NCI-H1930 (cell line): ENCODE measurements at places on chromosomes 13 and 19.

DNA sequence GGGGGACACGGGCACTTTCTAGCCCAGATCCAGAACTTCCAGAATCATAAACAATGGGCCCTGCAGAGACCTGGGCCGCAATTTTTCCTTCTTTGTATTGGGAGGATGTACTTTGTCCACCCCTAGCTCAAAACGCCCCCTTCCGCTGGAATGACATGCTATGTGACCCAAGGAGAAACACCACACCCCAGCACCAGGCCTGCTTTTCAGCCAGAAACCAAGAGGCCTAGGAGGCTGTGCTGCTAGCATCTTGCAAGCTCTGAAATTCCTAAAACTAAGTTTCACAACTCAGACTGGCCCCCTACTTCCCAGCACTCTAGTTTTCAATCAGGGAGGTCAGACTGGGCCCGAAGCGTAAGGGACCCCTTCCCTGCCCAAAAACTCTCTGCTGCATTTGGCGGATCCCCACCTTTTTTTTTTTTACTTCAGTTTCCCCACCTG is 538 bp downstream of the LSM4 start:
- no peak for DNase-seq

DNA sequence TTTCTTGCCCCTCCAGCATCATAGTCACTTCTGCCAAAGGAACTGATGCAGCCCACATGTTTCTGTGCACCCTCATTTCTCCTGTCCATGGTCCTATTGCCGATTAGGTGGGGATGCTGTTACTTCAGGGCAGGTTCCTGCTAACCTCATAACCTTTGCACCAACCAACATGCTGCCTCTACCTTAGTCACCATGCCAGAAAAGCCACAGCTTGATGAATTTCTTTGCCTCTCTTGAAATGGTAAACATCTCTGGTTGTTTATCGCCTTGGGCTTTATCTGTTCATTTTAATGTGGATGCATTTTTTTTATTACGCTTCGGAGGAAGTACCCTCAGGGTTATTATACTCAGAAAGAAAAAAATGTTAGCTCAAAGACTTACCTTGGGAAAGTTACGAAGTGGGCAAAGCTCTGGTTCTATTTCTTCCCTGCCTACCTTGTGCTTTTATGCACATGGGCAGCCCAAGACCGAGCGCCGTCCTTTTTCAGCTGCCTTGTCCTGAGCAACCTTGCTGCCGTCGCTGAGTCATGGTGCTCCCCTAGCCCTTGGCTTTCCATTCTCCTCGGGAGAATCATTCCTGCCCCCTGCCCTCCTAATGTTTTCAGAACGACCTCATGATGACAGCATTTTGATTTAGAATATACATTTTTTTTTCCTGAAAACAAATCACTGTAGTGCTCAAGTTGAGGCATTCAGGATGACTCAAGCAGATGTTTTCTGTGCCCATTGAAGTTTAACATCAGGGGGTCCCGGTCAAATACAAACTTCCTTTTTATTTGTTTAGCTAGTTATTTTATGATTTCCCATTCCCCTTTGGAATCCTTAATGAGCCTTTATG is 280.0 kb downstream of the SHISA2 start:
- DNase-seq, result no peak

- DNase-seq, result no peak
Observed at GRCh38 chr13:109695402-109696190, 90.8 kb downstream of the IRS2 start.

DNA sequence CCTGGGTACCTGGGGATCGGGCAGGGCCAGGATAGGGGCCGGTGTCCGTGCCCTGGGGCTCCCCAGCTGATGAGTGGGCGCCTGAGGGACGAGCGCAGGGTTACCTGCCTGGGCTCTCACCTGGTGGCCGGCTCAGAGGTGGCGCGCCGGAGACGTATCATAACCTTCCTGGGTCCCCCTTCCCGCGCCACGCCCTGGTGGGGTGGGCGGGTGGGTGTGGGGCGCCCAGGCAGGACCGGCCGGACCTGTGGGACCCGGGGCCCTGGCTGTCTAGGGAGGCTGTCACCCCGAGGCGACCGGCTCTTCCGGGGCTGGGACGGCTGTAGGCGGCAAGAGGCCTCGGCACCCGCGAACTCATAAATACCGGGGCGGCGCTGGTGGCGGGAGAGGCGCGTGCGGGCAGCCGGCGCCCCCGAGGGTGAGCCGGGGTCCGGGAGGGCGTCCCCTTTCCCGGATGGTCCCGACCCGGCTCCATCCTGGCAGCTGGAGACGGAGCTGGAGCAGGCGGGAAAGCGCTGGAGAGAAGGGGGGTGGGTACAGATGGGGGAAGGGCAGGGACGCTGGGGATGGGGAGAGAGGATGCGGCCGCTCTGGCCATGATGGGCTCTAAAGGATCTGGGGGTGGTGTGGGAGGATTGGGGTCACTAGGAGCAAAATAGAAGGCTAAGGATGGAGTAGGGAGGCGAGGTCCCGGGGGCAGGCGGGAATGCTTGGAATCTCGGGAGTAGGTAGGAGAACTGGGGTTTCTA is at the start of gene ACP7:
ACP7 (plus strand) TSS at position 386 of the 749 bp plus-strand sequence. CDS start 902 bp downstream, outside the sequence.
- DNase-seq, result no peak

DNA sequence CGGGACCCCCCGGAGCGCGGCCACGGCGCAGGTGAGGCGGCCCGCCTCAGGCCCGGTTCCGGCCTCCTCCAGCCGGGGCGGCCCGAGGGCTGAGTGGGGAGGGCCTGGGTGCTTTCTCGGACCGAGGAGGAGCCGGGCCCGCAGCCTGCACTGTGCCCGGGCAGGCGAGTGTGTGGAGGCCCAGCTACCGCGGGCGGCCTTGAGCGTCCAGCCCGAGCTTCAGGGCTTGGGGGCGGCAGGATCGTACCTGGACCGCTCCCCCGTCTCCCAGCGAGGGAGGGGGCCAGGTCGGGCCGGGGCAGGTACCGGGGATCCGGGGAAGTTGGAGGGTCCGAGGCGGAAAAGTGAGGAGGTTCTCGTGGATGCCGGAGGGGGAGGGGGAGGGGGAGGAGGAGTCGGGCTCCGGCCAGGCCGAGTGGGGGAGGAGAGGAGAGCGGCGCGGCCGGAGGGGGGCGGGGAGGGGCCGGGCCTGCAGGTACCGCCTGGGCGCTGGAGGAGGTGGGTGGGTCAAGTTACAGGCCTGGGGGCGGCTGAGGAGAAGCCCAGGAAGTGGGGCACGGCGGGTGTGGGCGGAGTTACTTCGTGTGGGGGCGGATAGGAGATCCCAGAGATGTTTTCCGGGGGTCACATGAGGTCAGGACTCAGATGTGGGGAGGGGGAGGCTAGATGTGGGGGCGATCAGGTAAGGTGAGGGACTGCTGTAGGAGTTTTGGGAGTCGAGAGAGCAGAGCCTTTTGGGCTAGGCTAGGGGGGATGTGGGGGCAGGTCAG is 545 bp downstream of the NACC1 start:
- DNase-seq, result no peak

- DNase-seq, result no peak
Observed at GRCh38 chr13:50758796-50759195, 84.7 kb downstream of the DLEU7 start.

DNA sequence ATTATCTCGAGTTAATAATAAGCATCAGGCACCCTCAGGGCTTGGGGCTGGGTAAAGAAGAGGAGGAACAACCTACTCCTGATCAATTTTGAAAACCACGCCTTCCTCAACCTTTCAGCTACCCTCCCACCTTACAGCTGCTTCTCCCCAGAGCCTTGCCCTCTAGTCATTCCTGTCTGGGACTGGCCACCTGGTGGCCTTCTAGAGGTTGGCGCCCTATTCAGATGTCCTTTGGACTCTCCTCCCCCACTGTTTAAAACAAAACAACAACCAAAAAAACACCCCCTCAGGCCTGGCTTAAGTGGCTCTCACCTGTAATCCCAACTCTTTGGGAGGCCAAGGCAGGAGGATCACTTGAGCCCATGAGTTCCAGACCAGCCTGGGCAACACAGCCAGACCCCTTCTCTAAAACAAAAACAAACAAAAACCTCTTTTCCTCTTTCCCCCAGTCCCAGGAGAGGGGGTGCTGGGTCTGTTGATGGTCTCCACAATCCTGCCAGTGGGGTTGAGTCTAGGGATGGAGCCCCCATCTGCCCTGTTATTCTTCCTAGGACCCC is 62.3 kb downstream of the CCDC70 start:
- DNase-seq, result no peak

DNA sequence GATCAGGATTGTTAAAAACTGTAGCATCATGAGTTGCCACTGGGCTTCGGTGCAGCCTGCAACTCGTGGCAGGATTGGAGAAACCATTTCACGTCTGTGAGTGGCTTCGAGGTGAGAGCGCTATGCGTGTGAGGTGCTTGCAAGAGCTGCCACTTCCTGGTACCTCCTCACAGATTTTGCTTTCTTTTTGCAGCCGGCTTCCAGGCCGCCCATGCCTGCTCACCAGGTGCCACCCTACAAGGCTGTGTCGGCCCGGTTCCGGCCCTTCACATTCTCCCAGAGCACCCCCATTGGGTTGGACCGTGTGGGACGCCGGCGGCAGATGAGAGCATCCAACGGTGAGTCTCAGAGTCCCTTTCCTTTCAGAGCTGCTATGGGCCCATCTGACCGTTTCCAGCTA is 57.9 kb upstream of the C1QTNF9 start:
- no peak for DNase-seq

GRCh38 chr13:49411353-49411752 is 32.5 kb downstream of the CAB39L start:
- DNase-seq, result no peak

- DNase-seq, result no peak
Observed at GRCh38 chr19:36605101-36605876, at the start of gene ZNF382. Gene ZNF382 (plus strand): TSS chr19:36605313. CDS start chr19:36609915, 4,602 bp downstream.

DNA sequence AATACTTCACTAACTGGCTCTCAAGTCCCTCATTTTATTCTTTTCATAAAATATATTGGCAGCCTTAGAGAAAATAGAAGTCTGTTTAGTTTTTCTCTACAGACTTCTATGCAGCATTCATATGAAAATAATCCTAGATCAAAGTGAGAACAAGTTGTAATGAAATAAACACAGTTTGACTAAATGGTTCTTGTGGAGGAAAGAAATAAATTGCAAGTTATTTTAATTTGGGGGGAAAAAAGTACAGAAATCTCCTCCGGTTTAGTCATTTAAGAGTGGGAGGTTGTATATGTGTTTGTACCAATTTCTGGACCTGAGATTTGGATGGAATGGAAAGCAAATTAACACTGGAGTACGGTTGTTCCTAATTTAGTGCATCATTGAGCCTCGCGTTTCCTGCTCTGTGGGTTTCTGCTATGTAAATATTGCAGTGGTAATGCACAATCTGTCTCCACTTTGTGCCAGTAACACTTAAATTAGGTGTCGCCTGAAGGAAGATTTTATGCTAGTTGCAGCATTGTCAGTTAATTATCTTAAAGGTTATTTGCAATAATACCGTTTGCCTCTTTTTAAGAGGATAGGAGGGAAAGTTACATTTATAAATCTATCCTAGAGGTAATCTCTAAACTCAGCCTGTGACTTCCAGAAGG is 100.2 kb downstream of the ZIC5 start:
- peak; percentile 78 for DNase-seq

GRCh38 chr13:79861731-79862130 is 380.8 kb downstream of the NDFIP2 start:
- DNase-seq, result no peak

GRCh38 chr19:55297267-55297666 is 13.5 kb downstream of the BRSK1 start:
- no peak for DNase-seq

GRCh38 chr13:22893204-22893603 is 287.6 kb upstream of the SGCG start:
- DNase-seq, result no peak

- no peak for DNase-seq
Observed at GRCh38 chr19:51628153-51628939, 1.9 kb downstream of the SIGLEC5 start.

DNA sequence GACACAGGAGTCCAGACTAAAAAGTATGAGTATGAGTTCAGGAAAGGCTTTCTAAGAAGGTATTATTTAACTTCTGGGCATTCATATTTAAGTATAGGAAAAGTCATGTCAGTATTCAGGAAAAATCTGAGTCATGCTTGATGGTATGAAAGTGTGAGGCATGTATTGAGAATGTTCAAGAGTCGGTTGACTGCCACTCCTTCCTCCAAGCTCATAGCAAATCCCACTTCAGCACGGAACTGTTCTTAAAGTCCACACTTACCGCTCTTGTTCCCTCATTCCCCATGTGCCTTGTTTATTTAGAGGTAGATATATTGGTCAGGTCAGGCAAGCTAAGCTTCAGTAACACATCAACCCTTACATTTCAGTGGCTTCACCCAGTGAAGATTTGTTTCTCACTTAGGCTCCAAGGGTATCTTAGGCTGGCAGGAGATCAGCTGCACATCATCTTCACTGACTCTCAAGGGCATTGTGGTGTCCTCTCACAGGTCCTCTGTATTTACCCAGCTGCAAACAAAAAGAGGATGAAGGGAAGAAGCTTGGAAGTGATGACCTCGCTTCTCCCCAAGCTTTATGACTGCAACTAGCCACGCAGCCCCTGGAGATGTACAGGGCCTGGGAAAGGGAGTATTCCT is 1189.2 kb downstream of the EFNB2 start:
- DNase-seq, result no peak

- DNase-seq, result peak; percentile 43
Observed at GRCh38 chr19:48836089-48837017, at the start of gene HSD17B14. Gene HSD17B14 (minus strand): TSS chr19:48836491. CDS start chr19:48836411, 80 bp downstream.

DNA sequence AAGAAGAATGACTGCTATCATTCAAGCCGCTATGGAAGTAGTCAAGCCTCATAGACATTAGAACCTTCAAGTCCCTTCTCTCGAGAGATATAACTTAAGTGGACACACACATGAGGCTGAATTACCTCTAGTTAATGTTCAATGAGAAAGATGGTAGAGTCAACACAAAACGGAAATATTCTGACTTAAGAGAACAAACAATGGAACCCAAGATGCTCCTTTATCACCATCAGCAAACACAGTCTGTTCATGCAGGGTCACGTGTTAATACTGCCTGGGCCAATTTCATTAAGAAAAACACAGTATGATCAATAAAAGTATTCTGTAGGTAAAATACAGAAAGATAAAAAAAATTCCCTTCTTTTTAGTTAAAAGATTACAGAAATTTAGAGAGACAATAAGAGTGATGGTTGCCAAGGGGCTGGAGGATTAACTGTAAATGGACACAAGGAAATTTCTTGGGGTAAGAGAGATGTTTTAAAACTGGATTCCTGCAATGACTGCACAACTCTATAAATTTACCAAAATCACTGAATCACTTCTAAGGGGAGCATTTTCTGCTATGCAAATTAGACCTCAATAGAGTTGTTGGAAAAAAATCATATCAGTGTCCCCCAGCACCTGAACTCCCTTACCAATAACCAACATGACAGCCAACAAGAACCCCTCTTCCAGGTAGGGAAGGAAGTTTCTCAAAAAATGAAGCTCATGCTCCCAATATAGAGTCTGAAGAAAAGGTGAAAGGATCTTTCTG is 256.6 kb downstream of the ABCC4 start:
- no peak for DNase-seq

- peak; percentile 74 for DNase-seq
Observed at GRCh38 chr19:18588611-18589379, at the start of gene REX1BD. Gene REX1BD (plus strand): TSS chr19:18588798. CDS start chr19:18588802, 4 bp downstream.

DNA sequence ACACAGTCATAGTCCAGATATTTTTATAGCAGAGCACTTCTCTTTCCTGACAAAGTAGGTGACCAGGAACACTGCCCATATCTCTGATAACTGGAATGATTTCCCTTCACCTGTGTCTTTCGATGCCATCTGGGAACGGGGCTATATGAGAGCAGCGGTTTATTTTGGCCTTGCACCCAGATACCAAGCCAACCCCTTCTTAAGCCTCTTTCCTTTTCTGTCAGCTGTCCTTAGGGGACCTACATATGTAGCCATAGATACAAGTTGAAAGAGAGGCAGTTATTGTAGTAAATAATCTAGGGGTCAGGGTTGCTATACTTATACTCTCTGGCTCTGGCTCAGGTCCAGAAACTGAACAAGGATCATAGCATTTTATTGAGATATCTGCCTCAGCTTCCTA is 128.8 kb downstream of the NHLRC3 start:
- no peak for DNase-seq
